Right renal cortex interstitium (tissue), 3 donors: ENCODE measurements at places on chromosomes 16 and 17. TPM values are rescaled to one million over a fixed set of nuclear protein-coding genes. Genes with fewer than 3 reads are reported as not detected.

The HCRT gene
- polyA plus RNA-seq: not detected

GRCh38 chr17:1312261-1312870, 32.9 kb downstream of the TRARG1 start:
- DNase-seq: no peak

GRCh38 chr17:76281573-76282371, 16.6 kb downstream of the UBALD2 start:
- no peak for DNase-seq

DNA sequence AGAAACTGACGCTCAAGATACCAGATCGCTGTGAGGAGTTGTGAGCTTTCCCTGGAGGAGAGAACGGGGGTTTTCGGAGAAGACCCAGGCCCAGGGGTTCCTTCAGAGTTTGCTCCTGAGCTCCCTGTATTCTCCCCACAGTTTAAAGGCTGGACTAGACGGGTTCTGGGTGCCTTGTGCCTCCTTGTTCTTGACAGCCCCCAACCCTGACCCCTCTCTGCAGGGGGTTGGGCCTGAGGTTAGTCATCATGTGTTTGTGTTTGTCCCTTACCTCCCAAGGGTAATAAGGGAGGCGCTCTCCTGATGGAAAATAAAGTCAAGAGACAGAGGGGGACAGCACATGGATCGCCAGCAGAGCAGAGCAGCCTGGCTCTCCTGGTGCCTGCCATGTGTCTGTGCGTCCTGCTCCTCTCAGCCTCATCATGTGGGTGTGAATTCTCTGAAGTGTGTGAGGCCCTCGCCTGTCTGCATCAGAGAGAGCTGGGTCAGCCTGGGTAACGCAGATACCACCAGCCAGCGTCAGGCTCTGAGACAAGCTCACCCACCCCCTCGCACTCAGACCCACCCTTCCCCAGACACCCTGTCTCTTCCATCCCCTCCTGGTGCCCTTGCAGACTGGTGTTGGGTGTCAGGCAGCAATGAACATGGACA, 8.7 kb downstream of the HEXIM2 start:
- DNase-seq: no peak

GRCh38 chr17:60229188-60229802, 79.5 kb downstream of the CA4 start:
- DNase-seq: no peak
